Cortex of kidney (tissue), 1 donor: ENCODE measurements at places on chromosomes 5 and 9.

GRCh38 chr5:135362102-135362501 is 36.9 kb downstream of the MACROH2A1 start:
- DNase-seq = no peak

DNA sequence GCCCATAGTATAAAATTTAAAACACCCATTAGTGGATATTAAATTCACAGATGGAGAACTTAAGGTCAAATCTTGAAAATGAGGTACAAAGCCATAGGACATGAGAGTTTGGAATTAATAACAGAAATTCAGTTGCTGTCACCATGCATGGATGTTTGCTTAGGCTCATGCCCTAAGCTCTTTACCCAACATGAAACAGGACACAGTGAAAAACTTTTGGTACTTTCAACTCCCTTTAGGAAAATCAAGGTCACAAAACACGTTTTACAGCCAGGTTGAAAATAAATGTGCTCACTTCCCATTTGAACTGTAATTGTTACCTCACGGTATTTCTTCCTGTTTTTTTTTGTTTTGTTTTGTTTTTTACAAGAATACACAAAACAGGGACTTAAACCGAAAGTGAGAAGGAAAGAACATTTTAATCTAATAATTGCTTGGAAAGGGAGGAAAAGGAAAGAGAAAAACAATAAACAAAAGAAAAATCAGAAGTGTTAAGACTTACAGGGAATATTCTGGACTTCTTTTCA is 6.1 kb upstream of the TOPORS start:
- DNase-seq = no peak

DNA sequence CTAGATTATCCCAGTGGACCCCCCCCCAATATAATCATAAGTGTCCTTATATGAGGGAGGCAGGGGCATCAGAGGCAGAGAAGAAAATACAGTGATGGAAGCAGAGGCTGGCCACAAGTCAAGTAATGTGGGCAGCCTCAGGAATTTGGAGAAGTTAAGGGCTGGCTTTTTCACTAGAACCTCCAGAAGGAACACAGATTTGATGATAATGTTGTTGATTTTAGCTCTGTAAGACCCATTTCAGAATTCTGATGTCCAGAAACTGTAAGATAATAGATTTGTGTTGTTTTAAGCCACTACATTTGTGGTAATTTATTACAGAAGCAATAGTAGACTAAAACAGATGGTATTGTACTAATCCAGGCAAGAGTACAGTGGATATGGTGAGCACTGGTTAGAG is 36.3 kb upstream of the LRRTM2 start:
- DNase-seq = no peak

GRCh38 chr9:96048104-96048955 is 172.8 kb downstream of the ERCC6L2 start:
- no peak for DNase-seq

- DNase-seq = no peak
Measured at GRCh38 chr9:92711146-92711545, 41.2 kb upstream of the IPPK start.

DNA sequence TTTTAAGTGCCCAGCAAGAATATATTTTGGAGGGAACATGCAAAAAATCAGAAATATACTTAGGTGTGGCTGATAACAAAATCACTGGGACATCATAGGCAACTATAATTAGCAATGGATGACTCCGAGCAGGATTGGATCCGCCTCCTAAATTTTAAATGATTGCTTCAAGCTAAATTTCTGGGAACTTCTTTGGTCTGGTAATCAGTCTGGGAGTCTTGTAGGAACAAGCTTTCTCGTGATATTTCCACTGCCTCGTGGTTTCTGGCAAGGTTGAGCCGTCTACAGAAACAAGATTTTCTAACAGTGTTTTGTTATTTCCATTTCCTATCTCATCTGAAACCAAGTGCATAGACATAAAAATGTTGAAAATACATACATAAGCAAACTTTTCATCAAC is 232.6 kb downstream of the BNC2 start:
- no peak for DNase-seq

DNA sequence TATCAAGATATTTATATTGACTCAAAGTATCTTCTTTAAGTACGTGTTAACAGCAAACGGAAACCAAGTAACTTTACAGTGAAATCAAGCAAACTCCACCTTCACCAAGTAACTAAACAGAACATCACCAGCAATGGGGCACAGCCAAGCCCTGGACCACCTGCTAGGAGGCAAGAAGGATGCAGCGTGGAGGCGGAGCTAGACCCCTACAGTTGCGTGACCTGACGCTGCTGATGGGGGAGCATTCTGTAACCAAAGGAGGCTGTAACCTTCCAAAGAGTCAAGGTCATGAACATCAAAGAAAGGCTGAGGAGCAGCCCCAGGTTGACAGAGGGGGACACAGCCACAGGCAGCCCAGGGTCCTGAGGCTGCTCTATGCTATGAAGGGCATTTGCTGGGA is 6.1 kb downstream of the VAV2 start:
- no peak for DNase-seq

DNA sequence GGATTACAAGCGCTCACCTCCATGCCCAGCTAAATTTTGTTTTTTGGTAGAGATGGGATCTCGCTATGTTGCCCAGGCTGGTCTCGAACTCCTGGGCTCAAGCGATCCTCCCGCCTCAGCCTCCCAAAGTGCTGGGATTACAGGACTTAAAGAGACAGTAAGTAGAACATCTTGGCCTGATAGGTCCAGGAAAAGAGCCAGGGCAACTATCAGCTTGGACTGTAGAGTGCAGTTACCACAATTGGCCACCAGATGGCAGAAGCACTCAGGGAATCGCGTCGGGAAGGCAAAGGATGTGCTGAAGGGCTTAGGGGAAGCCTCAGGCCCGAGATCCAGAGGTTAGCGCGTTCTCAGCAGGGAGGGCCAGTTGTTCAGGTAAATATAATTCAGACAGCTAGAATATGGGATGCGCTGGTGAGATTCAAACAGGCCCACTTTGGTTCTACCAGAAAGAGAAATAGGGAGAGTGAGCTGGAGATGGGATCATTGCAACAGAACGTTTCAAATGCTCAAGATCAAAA is 21.5 kb downstream of the C9orf57 start:
- no peak for DNase-seq

DNA sequence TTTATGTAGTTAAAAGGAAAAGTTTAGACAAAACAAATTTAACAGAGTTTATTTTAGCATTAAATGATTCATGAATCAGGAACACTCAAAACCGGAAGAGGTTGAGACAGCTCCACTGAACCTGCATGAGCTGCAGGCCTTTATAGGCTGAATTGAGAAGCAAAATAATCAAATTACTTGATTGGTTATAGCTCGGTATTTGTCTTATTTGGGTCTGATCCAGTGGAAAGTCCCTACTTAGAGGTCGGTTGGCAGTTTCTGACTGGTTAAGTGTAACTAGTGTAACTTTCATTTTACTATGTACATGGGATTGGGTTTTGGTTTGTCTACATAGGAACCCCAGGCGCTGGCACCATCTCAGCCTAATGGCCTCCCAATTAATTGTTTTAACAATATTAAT is 74.1 kb upstream of the PIK3R1 start:
- DNase-seq = no peak
